ENCODE measurements at places on chromosomes 11 and 22. TPM values are rescaled to one million over a fixed set of nuclear protein-coding genes. Genes with fewer than 3 reads are reported as not detected.

Gene APOA4
- total RNA-seq, result not detected

Gene ETS1
- total RNA-seq, result 80.2 TPM

Gene B3GAT3
- 36.3 TPM for total RNA-seq

Gene RBMXL2
- total RNA-seq, result not detected

Gene OR2AG1
- total RNA-seq, result not detected

Gene NOX4
- total RNA-seq, result 5.2 TPM

Gene BIRC3
- total RNA-seq, result 0.64 TPM

Gene CHRM4
- not detected for total RNA-seq

Gene PHLDB1
- 129 TPM for total RNA-seq

Gene CD82
- 28.3 TPM for total RNA-seq

Gene SLCO2B1
- total RNA-seq, result under 0.01 TPM

Gene SAAL1
- total RNA-seq, result 17.4 TPM

Gene TSPAN18
- total RNA-seq, result 0.64 TPM

Gene CLNS1A
- total RNA-seq, result 88.5 TPM

Gene MEI1
- 2.2 TPM for total RNA-seq

Gene OAF
- 29.0 TPM for total RNA-seq

Gene ALDH3B2
- not detected for total RNA-seq

Gene USP2
- total RNA-seq, result under 0.01 TPM

Gene TRIM48
- not detected for total RNA-seq

Gene BTBD18
- not detected for total RNA-seq

Gene AIFM3
- total RNA-seq, result 0.43 TPM

Gene VWCE
- total RNA-seq, result 2.2 TPM

Gene MRPL49
- 54.4 TPM for total RNA-seq

Measured in fibroblast of villous mesenchyme (primary cell).